ENCODE measurements at places on chromosomes 3 and 15.

GRCh38 chr3:46976326-46977190 lies at the start of gene CCDC12:
TSS of gene CCDC12 (minus strand) at chr3:46976745. CDS start at chr3:46976732, 13 bp downstream.
- peak; percentile 78 for DNase-seq

DNA sequence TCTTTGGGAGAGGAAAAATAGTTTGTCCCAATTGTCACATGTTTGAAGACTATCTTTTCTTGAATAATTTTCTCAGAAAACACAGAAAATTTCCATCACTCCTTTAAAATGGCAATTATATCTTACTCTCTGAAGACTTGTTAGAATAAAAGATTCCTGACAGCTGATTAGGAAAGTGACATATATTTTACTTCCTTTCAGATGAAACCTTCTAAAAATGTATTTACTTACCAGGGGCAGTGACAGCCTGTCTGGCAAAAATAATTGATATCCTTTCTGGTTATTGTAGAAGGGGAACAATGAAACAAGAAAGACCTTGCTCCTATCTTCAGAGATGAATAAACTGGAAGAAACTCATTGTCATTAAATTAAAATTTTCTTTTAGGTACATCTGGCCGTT lies 483.3 kb upstream of the GOLIM4 start:
- no peak for DNase-seq

GRCh38 chr3:117932441-117932840 lies 1102.2 kb downstream of the IGSF11 start:
- DNase-seq: no peak

- no peak for DNase-seq
These were observed 54.8 kb downstream of the ZNF609 start for GRCh38 chr15:64515196-64515595.

DNA sequence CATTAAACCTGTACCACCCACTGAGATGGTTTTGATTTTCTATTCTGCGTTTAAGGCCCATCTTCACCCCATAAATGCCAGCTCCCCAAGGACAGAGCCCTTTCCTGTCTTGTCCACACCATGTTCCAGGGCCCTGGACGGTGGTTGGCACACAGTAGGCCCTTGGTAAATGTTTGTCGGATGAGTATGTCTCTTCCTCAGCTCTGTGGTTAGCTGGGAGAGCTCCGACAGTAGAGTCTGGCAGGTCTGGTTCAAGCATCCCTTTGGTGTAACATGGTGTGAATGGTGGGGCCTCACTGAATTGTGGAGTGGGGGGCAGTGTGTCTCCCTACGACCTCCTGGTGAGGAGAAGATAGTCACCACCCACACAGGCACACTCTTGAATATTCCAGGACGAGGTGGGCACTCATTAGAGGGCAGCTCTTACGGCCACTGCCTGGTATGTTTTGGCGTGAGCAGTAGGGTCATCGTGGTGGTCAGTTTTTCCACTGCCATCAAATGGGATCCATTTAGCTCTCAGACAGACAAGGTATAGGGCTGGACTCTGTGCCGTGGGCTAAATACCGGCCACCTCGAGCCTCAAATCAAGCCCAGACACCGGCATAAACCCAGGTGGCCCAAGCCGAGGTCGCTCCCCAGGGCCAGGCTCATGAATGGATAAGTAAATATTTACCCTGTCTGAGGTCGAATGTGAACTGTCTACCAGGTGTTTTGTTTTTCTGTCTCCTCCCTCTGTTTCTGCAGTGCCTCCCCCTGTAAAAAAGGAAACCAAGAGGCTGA lies 61.3 kb downstream of the SMAD3 start:
- no peak for DNase-seq
